Spleen (tissue), 13 donors: ENCODE measurements at places on chromosomes 2 and 18. TPM values are rescaled to one million over a fixed set of nuclear protein-coding genes. Genes with fewer than 3 reads are reported as not detected.

DNA sequence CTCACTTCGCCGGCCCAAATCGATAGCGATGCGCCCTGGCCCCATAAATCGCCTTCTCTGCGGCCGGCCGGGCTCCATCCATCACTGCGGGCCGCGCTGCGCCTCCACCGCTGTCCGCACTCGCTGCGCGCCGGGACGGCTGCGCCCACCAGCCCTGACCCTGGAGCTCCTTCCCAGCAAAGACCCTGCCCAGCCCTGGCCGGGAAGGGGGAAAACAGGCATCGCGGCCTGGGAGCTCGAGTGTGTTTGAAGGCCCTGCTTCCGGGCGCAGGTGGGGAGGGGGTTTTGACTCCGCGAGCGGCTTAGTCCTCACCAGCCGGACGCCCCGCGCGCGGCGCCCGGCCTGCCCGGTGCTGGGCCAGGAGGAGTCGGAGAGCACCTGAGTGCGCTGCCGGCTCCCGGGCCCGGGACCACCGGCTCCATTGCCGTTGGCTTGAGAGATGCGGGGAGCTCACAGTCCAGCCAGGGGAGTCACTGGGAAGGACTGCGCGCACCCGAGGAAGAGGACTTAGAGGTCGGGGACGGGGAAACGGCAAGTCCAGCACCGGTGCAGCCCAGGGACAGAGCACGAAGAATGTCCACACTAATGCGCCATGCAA is 1.1 kb downstream of the PAX8 start:
- peaks cover 36% of the 10 kb centered on the region for H3K4me1 ChIP-seq
- DNase-seq = no peak
- no peak overlapping the region for H3K27ac ChIP-seq
- H3K4me3 ChIP-seq = peak overlapping the region; percentile 52
- no peaks in the 10 kb centered on the region for H3K36me3 ChIP-seq
- peaks cover 58% of the 10 kb centered on the region for H3K27me3 ChIP-seq

SH3RF3 gene
- 1.5 TPM for polyA plus RNA-seq

DNA sequence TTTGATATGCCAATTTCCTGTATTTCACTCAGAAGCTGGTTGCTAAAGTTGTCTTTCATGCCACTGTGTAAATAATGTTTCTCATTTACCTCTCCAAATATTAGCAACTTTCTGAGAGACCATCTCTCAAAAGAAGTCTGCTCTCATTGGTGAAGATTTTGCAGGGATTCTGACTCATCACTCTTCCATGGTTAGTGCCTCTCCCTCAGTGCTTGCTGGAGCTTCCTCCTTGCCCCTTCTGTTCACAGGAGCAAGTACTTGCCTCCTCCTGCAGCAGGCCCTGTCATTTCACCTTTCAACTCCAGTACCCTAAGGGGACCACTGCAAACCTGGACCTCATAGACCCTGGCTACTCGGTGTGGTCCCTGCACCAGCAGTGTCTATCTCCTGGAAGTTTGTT is 168.8 kb downstream of the ZNF385B start:
- H3K4me1 ChIP-seq = no peaks in the 10 kb centered on the region
- H3K27me3 ChIP-seq = no peaks in the 10 kb centered on the region
- no peak overlapping the region for H3K4me3 ChIP-seq
- no peaks in the 10 kb centered on the region for H3K36me3 ChIP-seq
- no peak for DNase-seq
- H3K27ac ChIP-seq = no peak overlapping the region

SLC11A1 gene
- 67.0 TPM for polyA plus RNA-seq

GRCh38 chr2:50620783-50621182 is 411.1 kb downstream of the NRXN1 start:
- no peaks in the 10 kb centered on the region for H3K27me3 ChIP-seq
- no peaks in the 10 kb centered on the region for H3K36me3 ChIP-seq
- H3K4me3 ChIP-seq = no peak overlapping the region
- DNase-seq = no peak
- no peaks in the 10 kb centered on the region for H3K4me1 ChIP-seq
- H3K27ac ChIP-seq = no peak overlapping the region

DNA sequence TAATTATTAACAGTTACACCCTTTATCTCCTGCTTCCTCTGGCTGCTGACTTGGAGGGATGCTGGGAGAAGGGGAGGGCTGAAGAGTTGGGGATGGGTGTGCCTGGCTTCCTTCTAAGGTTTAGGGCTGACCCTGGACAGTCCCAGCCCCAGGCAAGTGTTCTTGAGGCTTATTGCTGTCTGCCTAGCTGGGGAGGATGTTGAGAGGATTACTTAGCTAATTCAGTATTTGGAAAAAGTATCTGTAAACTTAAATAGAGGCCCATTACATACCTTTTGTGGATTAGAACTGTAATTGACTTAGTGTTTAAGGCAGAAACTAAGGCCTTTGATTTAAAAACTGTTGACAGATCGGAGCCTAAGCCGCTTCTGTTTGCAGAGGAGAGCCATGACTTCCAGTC is 67.6 kb downstream of the AGAP1 start:
- H3K4me1 ChIP-seq = peaks cover 3% of the 10 kb centered on the region
- no peaks in the 10 kb centered on the region for H3K27me3 ChIP-seq
- no peak overlapping the region for H3K27ac ChIP-seq
- no peaks in the 10 kb centered on the region for H3K36me3 ChIP-seq

GRCh38 chr2:68765739-68766375 is 31.2 kb downstream of the ARHGAP25 start:
- DNase-seq = no peak
- no peaks in the 10 kb centered on the region for H3K36me3 ChIP-seq
- no peaks in the 10 kb centered on the region for H3K27me3 ChIP-seq
- peak overlapping the region; percentile 98 for H3K27ac ChIP-seq

FOXD4L1 gene
- polyA plus RNA-seq = not detected

DNA sequence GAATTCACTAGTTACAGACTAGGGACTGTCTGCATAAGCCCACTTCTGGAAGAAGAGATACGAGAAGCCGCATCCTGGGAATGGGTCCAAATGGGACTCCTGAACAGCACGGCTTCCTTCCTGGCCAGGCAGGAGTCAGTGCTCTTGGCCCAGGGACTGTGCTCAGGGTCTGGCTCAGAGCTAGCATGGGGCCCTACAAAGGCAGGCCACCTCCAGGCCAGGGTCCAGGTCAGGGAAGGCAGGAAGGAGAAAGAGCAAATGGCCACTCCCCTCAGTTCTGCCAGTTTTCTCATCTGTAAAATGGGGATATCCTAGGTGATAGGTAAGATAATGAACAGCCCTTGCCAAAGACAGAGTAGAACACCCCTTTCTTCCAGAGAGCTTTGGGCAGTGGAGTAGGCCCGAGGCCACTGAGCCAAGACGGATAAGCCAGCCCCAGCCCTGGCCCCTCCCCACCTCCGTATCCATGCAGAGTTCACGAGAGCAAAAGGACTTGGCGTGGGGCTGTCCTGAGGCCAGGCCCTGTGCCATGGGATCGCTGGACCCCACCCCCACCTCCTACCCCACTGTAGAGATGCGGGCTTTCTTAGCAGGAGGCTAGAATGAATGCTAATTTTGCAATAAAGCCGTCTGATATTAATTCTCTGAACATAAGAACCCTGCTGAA is 190.1 kb downstream of the MGAT5 start:
- DNase-seq = peak; percentile 62
- peaks cover 100% of the 10 kb centered on the region for H3K36me3 ChIP-seq
- no peaks in the 10 kb centered on the region for H3K27me3 ChIP-seq
- no peaks in the 10 kb centered on the region for H3K4me1 ChIP-seq

SPP2 gene
- not detected for polyA plus RNA-seq

- no peaks in the 10 kb centered on the region for H3K36me3 ChIP-seq
- DNase-seq = no peak
- no peaks in the 10 kb centered on the region for H3K27me3 ChIP-seq
- no peak overlapping the region for H3K27ac ChIP-seq
Observed at GRCh38 chr18:3265564-3266033, 3.7 kb downstream of the MYL12B start.

PNKD gene
- 69.0 TPM for polyA plus RNA-seq

DNA sequence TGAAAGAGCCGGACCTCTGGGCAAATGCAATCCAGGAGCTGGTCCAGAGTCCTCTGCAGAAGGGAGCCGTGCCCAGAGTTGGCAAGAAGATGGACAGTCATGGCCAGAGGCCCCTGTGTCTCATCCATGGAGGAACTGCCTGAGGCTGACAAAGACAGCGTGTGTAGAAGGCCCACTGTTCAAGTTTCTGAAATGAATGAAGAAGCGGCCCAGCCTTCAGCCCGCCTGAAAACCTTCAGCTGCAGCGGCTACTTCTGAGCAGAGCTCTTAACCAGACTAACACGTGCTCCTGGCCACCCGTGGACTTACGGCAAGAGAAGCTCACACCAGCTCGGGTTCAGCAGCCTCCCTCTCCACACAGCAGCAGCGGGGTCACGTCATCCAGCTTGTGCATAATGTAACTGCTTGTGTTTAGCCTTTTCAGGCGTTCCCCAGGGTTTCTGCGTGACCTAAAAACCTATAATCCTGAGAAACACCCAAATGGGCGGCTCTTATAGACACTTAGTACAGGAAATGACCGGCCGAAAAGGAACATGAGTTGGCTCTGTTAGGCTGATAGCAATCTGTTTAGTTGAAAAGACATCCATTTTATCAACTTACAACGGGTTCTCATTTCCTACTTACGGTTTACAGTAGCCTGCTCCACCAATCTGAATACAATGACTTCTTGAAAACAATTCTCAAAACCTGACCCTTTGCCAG is at the start of gene FAM124B:
Gene FAM124B, minus strand, starts transcription at position 467 of the 702 bp plus-strand sequence. Its CDS starts 339 bp downstream, at position 128.
- peak within 1 kb of the TSS; percentile 63 for H3K27ac ChIP-seq
- no peak within 1 kb of the TSS for H3K4me3 ChIP-seq
- H3K4me1 ChIP-seq = peaks cover 35% of the 10 kb centered on the region
- H3K27me3 ChIP-seq = peaks cover 15% of the 10 kb centered on the region
- H3K36me3 ChIP-seq = no peaks in the 10 kb centered on the region

- no peaks in the 10 kb centered on the region for H3K27me3 ChIP-seq
- H3K36me3 ChIP-seq = no peaks in the 10 kb centered on the region
- no peak for DNase-seq
- no peak overlapping the region for H3K4me3 ChIP-seq
- H3K27ac ChIP-seq = peak overlapping the region; percentile 89
Observed at GRCh38 chr2:45731141-45731540, 79.7 kb downstream of the PRKCE start.

GPC1 gene
- 4.1 TPM for polyA plus RNA-seq

MATN3 gene
- polyA plus RNA-seq = 0.24 TPM

EFHD1 gene
- 13.6 TPM for polyA plus RNA-seq

DNA sequence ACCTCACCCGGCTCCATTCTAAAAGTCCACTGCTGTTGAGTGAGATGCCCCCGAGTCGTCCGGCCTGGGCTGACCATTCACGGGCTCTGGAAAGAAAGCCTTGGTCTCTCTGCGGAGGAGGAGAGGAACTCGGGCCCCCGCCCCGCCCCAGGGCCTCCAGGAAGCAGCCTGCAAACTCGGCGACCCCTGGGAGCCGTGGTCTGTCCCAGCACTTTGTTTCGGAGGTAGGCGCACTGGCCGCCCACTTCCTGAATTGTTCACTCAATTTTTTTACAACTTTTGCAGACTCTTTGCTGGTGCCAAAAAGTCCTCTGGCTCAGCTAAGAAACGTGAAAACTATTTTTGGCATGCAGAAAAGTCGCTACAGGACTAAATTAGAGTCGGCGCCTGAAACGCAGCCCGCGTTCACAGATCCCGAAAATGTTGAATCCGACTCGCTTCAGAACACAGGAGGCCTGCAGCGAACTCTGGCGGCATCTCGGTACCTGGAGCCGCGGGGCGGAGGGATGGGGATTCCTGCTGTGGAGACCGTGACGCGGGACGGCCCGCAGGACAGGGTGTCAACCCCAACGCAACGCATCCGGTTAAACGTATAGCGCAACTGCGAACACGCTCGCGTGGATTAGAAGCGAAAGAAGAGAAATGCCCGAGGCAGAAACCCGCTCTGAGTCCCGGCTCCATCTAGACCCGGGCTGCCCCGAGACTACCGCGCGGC is 1.5 kb downstream of the PXDN start:
- peaks cover 50% of the 10 kb centered on the region for H3K4me1 ChIP-seq
- H3K4me3 ChIP-seq = peak overlapping the region; percentile 44
- no peaks in the 10 kb centered on the region for H3K36me3 ChIP-seq
- peaks cover 8% of the 10 kb centered on the region for H3K27me3 ChIP-seq
- H3K27ac ChIP-seq = peak overlapping the region; percentile 79

DNA sequence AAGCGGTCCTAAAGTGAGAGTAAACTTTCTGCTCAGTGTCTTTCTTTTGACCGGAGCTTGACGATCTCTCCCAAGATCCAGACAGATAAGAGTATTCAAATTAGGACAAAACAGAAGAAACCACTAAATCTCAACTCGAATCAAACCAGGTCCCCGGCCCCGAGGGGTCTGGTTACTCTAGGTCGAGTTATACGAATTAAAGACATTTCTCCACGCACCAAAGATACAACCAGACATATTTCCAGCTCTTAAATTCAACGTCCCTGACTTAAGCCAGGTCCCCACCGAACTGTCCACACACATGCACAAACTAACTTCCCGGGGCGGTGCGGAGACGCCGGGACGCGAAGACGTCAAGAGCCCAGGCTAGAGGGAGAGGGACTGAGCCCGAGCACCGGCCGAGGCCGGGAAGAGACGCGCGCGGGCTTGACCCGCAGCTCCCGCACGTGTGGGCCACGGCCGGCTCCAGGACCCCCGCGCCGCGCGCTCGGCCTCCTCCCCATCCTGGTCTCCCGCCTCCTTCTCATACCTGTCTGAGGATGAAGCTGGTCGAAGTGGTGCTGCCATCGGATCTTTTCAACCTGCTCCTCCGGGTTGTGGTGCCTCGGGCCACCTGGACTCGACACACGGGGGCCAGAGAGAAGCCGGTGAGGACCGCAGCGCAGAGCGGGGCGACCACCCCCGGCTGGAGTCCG is 896 bp downstream of the CACNB4 start:
- no peaks in the 10 kb centered on the region for H3K36me3 ChIP-seq
- H3K27me3 ChIP-seq = peaks cover 19% of the 10 kb centered on the region
- H3K27ac ChIP-seq = no peak overlapping the region
- H3K4me3 ChIP-seq = peak overlapping the region; percentile 48

DNA sequence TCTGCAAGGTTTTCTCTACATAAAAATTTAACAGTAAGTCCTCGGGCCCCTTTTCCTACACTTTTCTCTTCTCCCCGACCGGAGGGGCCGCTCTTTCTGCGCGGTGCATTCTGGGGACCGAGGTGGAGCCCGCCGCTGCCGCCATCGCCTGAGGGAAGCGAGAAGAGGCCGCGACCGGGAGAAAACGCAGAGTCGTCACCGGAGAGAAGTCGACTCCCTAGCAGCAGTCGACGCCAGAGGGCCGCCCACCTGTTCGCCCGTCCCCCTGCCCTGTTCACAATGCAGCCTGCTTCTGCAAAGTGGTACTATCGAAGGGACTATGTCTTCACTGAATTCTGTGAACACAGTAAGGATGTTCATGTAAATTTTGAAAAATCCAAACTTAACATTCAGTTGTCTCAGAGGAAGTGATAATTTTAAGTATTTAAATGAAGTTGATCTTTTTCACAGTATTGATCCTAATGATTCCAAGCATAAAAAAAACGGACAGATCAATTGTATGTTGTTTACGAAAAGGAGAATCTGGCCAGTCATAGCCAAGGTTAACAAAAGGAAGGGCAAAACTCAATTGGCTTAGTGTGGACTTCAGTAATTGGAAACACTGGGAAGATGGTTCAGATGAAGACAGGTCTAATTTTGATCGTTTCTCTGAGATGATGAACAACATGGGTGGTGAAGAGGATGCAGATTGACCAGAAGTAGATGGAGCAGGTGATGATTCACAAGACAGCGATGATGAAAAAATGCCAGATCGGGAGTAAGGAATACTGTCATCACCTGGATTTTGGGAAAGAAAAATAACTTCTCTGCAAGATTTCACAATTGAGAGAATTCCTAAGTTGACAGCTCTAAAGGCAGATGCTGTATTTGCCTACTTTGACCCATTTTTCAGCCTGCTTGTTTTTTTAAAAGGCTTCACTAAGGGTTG is 55.8 kb downstream of the ASXL2 start:
- no peaks in the 10 kb centered on the region for H3K36me3 ChIP-seq
- H3K4me1 ChIP-seq = peaks cover 4% of the 10 kb centered on the region
- DNase-seq = peak; percentile 87
- H3K4me3 ChIP-seq = peak overlapping the region; percentile 26
- H3K27me3 ChIP-seq = no peaks in the 10 kb centered on the region
- H3K27ac ChIP-seq = peak overlapping the region; percentile 12

ASAP2 gene
- 0.93 TPM for polyA plus RNA-seq

SLC5A6 gene
- polyA plus RNA-seq = 15.4 TPM
